ENCODE measurements at places on chromosomes 12 and 14.

DNA sequence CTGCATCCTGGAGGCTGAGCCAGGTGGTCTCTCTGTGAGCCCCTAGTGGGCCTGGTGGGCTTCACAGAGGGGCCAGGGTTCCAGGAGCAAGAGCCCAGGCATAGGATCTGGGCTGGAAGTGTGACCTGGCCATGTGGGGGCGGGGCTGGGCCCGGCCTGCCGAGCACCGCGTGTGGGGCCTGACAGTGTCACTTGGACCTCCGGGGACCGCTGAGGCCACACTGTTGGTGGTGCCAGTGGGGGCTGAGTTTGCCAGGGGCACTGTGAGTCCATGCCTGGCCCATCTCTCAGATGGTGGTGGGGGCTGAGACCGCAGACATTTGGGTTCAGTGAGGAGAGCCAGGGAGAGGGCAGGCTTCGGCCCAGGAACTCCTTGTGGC, 5.2 kb downstream of the FBRSL1 start:
- DNase-seq: no peak

DNA sequence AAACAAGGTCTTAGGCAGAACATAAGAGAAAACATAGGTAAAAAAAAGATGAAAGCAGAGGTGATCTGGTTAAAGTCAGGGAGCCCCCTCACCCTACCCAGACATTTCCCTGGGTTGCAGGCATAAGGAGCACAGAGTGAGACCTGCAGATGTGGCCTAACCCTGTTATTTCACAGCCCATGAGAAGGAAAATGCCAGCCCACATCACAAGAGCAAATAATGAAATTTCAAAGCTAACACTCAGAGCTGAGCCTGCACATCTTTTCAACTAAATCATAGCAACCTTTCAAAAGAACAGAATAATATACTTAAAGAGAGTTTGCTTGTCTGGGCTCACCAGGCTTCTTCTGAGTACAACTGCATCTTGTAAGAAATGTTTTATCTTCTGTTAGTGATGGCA, 295.4 kb downstream of the RPAP3 start:
- DNase-seq: no peak

DNA sequence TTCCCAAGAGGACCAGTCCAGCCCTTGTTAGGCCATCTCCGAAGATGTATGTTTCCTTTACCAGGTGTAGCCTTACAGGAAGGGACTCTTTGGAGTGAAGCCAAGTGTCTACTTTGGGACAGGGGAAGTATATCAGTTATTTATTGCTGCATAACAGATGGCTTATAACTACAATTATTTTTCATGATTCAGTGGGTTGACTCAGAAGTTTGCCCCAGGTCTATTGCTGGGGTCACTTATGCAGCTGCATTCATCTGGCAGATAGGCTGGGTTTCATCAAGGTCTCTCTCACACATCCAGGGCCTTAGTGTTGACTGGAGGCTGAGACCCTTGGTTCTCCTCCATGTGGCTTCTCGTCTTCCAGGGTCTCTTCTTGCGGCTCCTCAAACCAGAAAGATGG, 170.1 kb downstream of the NRXN3 start:
- no peak for DNase-seq

DNA sequence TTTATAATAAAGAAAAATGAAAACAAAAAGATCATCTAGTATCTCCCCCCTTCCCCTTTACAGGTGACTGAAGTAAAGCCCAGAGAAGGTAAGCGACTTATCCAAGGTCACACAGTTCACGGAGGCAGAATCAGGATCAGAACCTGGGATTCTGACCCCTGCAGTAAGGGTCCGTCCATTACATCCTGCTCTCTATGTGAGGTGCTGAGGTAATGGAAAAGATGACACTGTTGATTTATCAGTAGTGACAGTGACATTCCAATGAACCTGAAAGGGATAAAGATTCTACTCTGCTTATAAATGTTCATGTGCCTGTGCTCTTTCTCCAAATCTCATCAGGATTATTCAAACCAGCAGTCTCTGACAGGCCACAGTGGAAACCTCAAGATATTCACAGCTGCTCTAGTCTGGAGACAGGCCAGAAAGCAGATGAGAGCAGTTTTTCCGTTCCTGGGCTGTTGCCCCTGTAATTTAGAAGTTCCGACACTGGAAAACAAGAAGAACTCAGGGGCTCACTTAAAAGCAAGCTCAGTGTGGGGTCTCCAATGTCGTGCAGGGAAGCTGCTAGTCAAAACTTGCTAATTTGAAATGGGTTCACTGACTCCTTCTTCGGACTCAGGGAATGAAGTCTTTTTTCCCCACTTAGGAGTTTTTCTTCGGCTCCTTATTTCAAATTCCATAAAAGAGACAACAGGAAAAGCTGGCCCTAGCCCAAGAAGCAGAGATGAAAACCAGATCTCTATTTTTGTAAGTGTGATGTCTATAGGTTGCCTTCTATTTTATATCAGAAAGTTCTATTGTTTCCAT, 131.8 kb upstream of the EEA1 start:
- DNase-seq: no peak

DNA sequence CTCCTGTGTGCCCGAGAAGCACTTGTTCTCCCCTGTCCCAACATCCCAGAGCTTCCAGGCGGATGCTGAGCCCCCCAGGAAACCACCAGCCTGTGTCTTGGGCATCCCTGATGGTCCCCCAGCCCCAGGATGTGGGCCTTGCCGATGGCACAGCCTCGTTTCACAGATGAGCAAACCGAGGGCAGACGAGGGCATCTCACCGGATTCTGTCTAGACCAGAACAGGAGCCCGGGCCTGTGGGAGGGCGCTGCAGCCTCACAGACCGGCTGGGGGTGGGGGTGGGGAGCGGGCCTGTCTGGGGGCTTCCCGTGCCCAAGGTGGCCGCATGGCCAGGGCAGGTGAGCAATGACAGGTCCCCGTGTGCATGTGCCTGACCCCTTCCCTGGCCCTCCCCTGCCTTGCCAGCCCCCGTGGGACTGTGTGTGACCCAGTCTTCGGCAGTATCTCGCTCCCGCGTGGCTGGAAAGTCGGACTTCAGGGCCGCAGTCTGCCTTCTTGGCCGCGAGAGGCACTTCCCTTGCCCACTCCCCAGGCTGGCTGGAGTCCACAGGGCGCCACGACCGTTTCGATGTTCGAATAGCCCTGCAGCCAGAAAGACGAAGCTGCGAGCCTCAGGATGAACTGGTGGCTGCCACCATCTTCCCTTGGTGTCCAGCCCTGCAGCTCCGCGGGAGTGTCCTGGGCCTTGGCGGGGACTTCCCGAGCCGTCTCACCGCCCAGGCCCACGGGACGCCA, 8.9 kb downstream of the RFLNA start:
- no peak for DNase-seq

DNA sequence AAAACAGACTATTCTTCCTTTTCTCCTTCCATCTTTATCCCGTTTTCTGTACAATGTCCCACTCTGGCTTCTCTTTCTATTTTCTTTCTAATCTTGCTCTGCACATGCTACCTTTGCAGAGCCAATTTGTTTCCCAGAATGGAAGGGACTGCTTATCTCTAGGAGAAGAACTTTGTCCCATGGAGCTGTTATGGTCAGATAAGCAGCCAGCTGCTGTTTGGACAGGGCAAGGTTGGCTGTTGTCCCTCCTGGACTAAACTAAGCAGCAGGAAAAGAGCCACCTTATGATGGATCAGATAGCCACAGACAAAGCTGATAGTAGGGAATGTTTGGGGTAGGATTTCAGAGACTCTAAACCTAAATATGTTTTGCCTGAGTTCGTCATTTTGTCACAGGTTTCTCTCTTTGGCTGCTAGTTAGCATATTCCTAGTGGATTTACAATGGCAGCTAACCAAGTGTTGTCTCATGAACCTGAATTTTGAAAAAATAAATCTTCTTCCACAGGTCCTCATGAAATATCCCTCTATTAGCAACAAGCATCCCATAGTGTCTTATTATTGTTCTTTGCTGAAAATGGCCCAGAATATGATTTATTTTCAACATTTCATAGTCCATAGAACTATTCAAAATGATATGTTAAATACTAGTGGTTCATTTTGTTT, 262.8 kb downstream of the SLC16A7 start:
- no peak for DNase-seq

DNA sequence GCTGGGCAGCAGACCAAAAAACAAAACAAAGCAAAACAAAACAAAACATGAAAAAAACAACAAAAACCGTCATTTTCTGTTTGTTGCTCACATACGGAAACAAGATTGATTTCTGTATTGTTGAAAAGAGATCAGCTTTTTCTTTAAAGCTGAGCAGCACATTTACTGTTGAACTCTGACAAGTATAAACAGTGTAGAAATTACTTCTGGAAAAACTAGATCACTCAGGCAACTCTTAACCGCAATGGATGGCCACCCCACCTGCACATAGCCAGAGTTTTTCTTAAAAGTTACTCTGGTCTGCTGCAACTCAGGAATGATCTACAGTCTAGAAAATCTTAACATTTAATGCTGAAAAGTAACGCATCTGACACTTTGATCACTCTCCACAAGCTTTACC, 80.9 kb downstream of the PPM1H start:
- no peak for DNase-seq

GRCh38 chr14:106556665-106557289, 1030.4 kb downstream of the TMEM121 start:
- DNase-seq: peak; percentile 64

DNA sequence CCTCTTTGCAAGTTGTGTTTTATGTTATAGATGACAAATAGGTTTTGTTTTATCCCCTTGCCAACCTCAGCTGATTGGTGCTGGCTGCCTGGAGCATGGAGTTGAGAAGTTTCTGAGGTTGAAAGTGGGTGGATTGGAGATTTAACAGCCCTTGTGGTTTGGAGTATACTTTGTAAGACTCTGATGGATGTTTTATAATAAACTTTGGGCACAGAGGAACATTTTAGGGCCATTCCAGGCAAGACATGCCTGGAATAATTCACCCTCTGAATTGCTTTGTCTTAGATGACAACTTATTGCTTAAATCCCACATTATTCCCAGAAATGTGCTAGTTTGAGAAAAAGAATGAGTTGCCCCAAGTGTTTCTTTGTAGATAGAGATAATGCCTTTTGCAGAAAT, 158.9 kb downstream of the SLC5A8 start:
- no peak for DNase-seq

- DNase-seq: no peak
Observed at GRCh38 chr12:79531518-79531917, 159.2 kb downstream of the PAWR start.

DNA sequence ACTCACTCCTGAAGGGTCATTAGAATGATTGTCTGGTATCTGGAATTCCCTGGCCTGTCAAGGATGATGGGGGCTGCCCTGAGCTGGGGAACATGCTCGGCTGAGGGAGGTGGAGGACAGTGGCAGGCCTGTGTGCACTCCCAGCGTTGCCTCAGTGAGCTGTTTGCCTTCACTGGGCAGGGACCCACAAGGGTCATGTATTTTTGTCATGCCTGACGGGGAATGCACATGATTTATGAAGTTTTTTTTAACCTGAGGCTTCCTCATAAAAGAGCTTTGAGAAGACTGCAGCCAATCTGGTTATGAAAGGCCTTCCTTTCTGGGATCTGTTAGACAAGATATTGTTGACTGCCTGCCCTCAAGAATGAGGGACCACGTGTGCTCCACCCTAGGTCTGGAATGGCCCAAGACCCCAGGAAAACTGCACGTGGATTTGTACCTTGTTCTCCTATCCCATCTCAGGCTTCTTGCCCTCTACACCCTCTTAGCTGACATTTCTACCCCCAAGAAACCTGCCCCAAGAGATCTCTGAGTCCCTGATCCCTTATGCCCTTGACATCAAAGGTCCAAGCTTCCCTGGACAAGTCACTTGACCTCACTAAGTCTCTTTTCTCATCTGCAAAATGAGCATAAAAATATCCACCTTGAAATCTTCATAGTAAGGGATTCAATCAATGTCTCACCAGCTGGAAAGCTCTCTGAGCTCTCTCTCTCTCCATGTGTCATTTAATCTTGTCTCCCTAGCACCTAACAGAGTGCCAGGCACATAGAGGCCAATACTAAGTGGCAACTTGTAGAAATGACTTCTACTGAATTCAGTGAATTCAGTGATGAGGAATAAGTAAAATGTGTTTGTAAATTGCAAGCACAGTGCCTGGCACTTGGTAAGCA, 24.5 kb upstream of the COL2A1 start:
- no peak for DNase-seq

DNA sequence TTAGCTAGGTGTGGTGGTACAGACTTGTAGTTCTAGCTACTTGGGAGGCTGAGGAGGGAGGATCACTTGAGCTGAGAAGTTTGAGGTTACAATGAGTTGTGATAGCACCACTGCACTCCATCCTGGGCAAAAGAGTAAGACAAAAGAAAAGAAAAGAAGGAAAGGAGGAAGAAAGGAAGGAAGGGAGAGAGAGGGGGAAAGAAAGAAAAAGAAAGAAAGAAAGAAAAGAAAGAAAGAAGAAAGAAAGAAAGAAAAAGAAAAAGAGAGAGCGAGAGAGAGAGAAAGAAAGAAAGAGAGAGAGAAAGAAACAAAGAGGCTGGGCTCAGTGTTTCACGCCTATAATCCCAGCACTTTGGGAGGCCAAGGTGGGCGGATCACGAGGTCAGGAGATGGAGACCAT, 10.3 kb upstream of the GNPTAB start:
- DNase-seq: no peak

DNA sequence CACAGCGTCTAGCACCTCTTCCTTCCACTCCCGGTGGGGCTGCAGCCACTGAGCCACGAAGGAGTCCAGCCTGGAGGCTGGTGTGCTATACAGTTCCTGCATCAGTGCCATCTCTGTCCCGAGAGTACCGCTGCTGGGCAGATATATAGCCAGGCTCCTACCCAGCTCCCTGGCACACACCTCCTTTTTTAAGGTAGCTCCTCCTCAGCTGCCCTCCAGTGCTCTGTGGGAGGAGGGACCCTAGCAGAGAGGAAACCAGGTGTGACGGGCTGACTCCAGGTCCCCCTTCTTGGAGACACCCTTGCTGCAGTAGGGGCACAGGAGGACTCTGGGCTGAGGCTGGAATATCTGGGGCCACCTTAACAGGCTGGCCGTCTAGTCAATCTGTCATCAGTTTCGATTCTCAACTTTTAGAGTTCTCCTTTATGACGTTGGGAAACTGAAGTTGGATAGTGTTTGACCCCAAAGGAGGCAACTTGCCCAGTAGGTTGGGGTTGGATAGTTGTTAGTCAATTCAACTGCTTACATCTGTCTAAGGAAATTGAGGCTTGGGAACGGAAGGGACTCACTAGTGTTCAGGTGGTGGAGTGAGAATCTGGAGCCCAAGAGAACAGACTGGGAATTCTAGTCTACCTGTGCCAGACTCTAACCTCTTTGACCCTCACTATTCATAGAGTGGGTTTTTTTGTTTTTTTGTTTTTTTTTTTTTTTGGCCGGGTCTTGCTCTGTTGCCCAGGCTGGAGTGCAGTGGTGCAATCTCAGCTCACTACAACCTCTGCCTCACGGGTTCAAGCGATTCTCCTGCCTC, at the start of gene OASL:
OASL (minus strand) TSS at position 386 of the 808 bp plus-strand sequence; CDS start at position 111, 275 bp downstream.
- no peak for DNase-seq

DNA sequence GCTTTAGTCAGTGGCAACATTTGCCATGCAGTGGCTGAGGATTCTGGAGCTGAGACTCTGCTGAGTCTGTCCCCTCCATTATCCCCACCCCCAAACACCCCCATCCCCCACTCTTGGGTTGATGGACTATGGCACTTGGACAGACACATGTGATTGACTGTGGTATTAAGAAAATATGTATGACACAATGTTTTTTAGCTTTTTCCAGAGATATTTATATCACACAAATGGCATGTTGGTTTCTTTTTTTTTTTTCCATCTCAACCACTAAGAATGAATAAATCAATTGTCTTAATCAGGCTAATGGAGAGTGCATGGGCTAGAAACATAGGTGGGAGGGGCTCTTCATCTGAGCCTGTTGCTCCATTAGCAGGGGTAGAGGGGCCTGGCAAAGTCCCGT, 30.7 kb upstream of the MAP1LC3B2 start:
- no peak for DNase-seq

All from activated CD4-positive, CD25-positive, alpha-beta regulatory T cell treated with anti-CD3 and anti-CD28 coated beads, Interleukin-2, amount 50 U/mL, for 16 hours (primary cell).